D341Med (cell line): ENCODE measurements at places on chromosomes 1 and 21.

DNA sequence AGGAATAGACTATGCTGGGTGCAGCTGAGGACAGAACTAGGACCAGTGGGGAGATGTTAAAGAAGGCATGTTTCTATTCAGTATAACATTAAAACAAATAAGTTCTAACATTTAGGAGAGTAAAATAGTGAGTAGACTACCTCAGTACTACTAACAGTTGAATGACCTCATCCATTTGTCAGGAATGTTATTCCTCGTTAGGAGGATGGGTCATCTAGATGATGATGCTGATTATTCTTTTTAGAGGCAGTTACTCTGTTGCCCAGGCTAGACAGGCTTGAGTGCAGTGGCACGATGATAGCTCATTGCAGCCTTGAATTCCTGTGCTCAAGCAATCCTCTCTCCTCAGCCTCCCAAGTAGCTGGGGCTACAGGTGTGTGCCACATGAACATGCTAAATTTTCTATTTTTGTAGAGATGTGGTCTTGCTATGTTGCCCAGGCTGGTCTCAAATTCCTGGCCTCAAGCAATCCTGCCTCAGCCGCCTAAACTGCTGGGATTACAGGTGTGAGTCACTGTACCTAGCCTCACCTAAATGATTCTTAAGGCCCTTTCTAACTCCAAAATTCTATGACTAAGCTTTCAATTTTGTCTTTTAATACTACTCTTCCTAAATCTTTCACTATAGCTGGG is 9.3 kb downstream of the EEIG2 start:
- DNase-seq, result no peak

- no peak for DNase-seq
These were observed 73.5 kb downstream of the TENT5C start for GRCh38 chr1:117679299-117679698.

DNA sequence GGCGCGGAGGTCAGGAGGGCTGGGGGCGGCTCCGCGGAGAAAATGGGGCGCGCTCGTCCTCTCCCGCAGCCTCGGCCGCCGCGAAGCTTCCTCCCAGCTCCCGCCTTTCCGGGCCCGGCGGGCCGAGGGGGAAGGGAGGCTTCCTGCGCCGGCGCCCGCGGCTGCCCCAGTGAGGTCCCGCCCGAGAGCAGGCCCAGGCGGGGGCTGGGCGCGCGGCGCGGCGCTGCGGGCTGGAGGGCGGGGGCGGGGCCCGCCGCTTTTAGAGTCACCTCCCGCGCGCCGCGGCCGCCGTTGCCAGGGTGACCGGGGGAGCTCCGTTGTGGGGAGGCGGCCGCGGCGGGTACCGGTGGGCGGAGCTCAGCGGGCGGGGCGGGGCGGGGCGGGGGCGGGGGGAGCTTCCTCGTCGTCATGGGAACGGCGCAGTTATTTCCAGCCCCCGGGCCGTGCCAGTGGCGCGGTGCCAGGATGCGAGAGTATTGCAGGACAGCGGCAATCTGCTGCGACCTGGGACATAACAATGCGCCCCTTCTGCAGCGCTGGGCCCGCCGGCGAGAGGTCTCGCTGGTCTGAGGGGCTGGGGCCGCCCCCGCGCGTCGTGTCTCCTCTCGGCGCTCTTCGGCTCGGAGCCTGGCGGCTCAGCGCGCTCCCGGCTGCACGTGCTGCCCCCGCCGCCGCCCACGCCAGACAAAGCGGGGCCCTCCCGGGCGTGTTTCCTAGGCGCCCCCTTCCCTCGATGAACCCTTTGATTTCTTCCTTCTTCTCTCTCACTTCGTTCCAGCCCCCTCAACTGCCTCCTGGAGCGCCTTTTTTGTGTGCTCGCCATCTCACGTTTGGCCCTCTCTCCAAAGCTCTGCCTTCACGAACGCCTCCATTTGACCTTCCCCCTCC is 16.9 kb downstream of the IER5 start:
- peak; percentile 100 for DNase-seq

- DNase-seq, result no peak
These were observed 318.8 kb upstream of the FAM78B start for GRCh38 chr1:166485620-166486019.
